ENCODE measurements at places on chromosomes 3 and 15. TPM values are rescaled to one million over a fixed set of nuclear protein-coding genes. Genes with fewer than 3 reads are reported as not detected.

GOLGA6B gene
- not detected for total RNA-seq

RFTN1 gene
- 60.2 TPM for total RNA-seq

ROBO2 gene
- total RNA-seq, result not detected

CGGBP1 gene
- total RNA-seq, result 106 TPM

ZIC1 gene
- not detected for total RNA-seq

PGBD4 gene
- 3.8 TPM for total RNA-seq

MST1R gene
- 2.1 TPM for total RNA-seq

LRTM1 gene
- total RNA-seq, result not detected

RTP1 gene
- total RNA-seq, result not detected

CHCHD4 gene
- total RNA-seq, result 17.8 TPM

SLC2A2 gene
- total RNA-seq, result not detected

PRR20G gene
- not detected for total RNA-seq

MAGI1 gene
- total RNA-seq, result 1.1 TPM

GP5 gene
- 1.0 TPM for total RNA-seq

NANOGP8 gene
- not detected for total RNA-seq

SLCO2A1 gene
- not detected for total RNA-seq

SLC35G2 gene
- 0.34 TPM for total RNA-seq

CD86 gene
- 12.4 TPM for total RNA-seq

THAP10 gene
- total RNA-seq, result not detected

SPINK8 gene
- total RNA-seq, result not detected

CCR4 gene
- 177 TPM for total RNA-seq

STRIT1 gene
- not detected for total RNA-seq

EIF4G1 gene
- total RNA-seq, result 400 TPM

GOLGA6L1 gene
- not detected for total RNA-seq

CMTM8 gene
- total RNA-seq, result 5.4 TPM

ANKRD34C gene
- not detected for total RNA-seq

ZBTB47 gene
- total RNA-seq, result 0.11 TPM

HDDC3 gene
- total RNA-seq, result 28.3 TPM

SLC28A1 gene
- not detected for total RNA-seq

BCL2A1 gene
- 17.5 TPM for total RNA-seq

CRYGS gene
- total RNA-seq, result 5.4 TPM

TMEM45A gene
- 0.32 TPM for total RNA-seq

TMEM158 gene
- 1.0 TPM for total RNA-seq

TAGLN3 gene
- total RNA-seq, result not detected

ZPLD1 gene
- not detected for total RNA-seq

P2RY12 gene
- not detected for total RNA-seq

AADACL2 gene
- not detected for total RNA-seq

ARHGAP11A gene
- total RNA-seq, result 143 TPM

POPDC2 gene
- total RNA-seq, result 2.6 TPM

CACNA2D2 gene
- total RNA-seq, result 0.41 TPM

IFT122 gene
- 22.5 TPM for total RNA-seq

SNAPC5 gene
- total RNA-seq, result 23.1 TPM

FGD5 gene
- total RNA-seq, result not detected

TEX55 gene
- not detected for total RNA-seq

MOBP gene
- total RNA-seq, result not detected

OSBPL10 gene
- total RNA-seq, result 2.6 TPM
